EL (cell line): ENCODE measurements at places on chromosomes 3 and 15.
A peak's percentile ranks its signal among the peaks of the same experiment; 100 is the strongest.

- DNase-seq = no peak
These were observed 445.9 kb downstream of the UNC13C start for GRCh38 chr15:54424171-54424570.

DNA sequence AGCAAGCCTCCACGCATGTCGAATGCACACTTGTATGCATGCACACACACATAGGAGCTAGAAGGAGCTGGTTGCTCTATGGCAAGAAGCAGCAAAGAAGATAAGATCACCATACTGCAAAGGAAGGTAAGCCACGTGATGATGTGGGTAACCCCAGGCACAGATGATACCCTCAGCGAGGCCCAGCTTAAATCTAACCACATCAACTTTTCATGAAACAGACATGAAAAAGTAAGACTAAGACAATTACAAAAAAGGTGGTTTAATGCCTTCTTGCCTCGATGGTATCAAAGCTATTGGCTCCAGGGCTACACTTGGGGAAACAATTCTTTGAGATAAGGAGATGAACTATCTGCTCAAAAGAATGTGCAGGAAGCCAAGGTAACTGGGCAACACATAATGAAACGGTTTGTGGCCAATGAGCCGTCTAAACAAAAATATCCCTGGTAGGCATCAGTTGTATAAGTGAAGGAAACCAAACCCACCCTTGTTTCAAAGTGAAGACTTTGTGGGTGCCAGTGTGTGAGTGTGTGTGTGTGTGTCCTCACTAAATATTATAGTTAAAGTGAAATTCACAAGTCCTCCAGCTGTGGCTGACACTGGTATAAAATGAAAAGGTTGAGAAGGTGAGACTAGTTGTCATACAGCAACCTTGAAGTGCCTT lies 365.7 kb upstream of the ICE2 start:
- no peak for DNase-seq

DNA sequence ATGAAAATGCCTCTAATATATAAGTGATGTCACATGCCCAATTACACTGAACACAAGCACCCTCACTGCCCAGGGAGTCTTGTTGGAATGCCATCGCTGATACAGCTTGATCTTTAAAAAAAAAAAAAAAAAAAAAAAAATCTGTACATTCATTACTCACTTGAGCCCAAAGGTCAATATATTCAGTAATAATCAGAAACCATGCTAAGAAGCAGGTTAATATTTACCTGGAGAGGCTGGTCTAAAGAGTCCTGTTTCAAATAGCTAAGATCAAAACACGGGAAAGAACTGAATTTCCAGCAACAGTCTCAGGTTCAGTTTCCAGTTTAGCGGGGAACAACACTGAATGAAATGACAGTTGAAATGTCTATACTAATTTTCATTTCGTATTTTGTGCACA lies 109.9 kb downstream of the UACA start:
- DNase-seq = no peak

GRCh38 chr3:40848421-40848820 lies 323.7 kb downstream of the ZNF621 start:
- no peak for DNase-seq

GRCh38 chr3:110677506-110677905 lies 394.1 kb upstream of the NECTIN3 start:
- DNase-seq = no peak

DNA sequence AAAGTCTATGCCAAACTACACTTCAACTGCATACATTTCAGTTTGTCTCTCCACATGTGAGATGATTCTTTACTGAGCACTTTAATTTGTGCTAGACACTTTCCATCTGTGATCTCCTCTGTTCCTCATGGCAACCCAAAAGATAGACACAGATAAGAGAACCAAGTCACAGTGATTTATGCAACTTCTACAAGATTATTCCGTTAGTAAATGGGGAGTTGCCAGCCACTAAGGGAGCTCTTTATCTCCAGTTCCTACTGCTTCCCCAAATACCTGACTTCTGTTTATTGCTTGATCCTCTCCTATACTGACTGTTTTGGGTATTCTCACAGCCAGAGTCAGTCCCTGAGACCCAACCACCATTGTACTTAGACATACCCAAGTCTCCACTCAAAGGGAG lies 24.1 kb upstream of the AKAP13 start:
- DNase-seq = no peak

DNA sequence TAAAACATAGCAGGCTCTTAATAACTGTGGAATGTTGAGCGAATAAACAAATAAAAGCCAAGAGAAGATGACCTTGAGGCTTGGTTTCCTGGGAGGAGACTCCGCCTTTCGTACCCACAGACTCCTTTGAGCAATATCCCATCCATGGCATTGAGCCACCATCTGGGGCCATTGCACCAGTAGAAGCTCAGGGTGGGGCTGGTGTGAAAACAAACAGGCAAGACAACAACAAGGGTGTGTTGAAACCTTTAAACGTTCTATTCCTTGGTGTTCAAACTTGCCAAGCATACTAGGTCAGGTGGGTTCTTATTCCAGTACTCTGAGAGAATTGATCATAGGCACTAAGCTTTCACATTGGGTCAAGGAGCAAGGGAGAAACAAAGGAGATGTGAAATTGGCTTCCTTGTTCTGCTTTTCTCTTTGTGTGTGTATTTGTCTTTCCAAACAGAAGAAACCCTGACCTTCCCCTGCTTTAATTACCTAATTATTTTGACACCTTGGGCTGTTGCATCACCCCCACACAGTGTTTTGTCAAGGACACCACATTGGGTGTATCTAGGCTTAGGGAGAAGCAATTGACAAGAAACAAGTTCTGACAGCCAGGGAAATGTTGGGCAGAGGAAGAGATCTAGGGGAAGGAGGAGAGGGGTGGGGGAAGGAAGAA lies 105.1 kb upstream of the BCL6 start:
- no peak for DNase-seq

GRCh38 chr3:106578911-106579310 lies 710.1 kb upstream of the CBLB start:
- peak; percentile 22 for DNase-seq

- DNase-seq = no peak
These were observed 36.2 kb downstream of the SEMA5B start for GRCh38 chr3:122991236-122991985.

- DNase-seq = no peak
These were observed 21.0 kb downstream of the ANAPC13 start for GRCh38 chr3:134464689-134465365.

- peak; percentile 85 for DNase-seq
These were observed 500 bp upstream of the ZSCAN2 start for GRCh38 chr15:84600331-84600686.

GRCh38 chr3:72698154-72698917 lies 149.9 kb downstream of the SHQ1 start:
- DNase-seq = no peak

DNA sequence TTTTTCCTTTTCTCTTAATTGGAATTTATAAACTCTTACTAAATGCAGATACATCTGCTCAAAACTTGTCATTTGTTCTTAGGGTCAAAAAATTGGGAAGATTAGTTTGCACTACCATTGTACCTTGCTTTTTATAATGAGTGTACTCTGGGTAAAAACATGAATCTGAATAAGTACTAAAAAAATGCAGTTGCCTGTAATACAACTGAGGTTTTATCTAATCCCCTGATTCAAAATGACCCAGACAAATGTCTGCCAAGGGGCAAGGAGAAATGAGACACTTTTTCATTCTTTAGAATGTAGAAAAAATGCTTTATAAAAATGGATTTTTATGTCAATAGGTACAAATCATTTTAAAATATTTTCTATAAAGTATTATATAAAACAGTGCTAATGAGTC lies 42.4 kb downstream of the RASA2 start:
- no peak for DNase-seq

GRCh38 chr3:57154470-57155309 lies 10.5 kb downstream of the IL17RD start:
- no peak for DNase-seq

DNA sequence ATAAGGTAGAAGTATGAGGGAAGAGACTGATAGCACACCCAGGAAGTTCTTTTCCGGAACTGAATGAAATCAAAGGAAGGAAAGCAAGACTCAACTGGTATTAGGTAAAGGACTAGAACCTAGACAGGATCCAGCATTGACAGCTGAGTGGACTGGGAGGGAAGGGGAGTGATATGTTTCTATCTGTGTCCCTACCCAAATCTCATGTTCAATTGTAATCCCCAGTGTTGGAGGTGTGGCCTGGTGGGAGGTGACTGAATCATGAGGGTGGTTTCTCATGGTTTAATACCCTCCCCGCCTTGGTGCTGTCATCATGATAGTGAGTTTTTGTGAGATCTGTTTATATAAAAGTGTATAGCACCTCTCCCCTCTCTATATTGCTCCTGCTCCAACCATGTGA lies 415.9 kb upstream of the KCNMB2 start:
- no peak for DNase-seq

GRCh38 chr3:4845882-4846281 lies 133.4 kb upstream of the BHLHE40 start:
- DNase-seq = no peak

- DNase-seq = peak; percentile 58
These were observed 23.9 kb upstream of the HEG1 start for GRCh38 chr3:125079675-125080045.
